Right cardiac atrium (tissue), 5 donors: ENCODE measurements at places on chromosomes 2 and 18. TPM values are rescaled to one million over a fixed set of nuclear protein-coding genes. Genes with fewer than 3 reads are reported as not detected.

Gene SLC16A14
- 3.4 TPM for total RNA-seq

Gene GAL3ST2
- not detected for total RNA-seq

Gene ABCB11
- total RNA-seq: 0.20 TPM

DNA sequence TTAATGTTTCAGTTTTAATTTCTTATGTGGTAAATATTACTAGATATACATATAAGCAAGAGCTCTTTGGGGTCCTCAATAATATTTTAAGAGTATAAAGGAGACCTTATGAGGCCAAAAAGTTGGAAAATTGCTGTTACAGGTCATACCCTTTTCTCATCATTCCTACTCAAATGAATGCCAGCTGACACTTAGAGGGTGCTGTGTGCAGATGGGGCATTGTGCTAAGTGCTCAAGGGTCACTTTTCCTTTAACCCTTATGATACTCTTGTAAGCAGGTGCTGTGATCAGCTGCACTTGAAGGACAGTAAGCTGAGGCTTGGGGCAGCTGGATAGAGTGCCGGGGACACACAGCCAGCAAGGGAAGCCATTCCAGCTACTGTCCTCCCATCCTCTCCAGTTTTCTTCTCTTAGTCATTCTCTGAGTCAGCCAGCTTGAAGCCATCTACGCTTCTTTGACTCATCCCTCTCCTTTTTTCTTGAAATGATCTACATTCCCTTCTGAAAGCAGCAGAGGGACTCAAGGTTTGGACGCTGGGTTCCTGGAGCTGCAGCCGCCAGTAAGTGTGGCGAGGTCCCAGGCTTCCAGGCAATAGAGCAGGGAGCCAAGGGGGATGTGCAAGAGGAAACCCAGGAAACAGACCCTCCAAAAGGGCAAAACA lies 42.0 kb upstream of the CREB1 start:
- DNase-seq: no peak

DNA sequence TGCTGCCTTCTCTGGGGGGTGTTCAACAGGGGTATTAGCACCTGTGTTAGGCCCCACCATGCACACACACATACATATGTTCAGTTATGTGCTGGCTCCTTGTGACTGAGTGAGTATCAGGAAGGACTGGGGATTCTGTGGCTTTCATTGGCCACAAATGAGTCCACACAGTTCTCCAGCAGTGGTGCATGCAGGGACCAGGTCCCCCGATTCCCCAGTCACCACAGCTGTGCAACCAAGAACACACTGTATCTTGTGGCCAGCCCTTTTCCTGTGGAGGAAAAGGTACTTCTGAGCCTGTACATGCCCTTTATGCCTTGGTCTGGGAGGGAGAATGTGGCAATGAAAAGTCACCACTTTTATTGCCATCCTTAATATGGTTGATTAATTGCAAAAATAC lies 74.9 kb upstream of the KLF7 start:
- DNase-seq: no peak
